ENCODE measurements at places on chromosomes 6 and 20.

GRCh38 chr6:49299279-49299678 is 163.8 kb downstream of the MMUT start:
- DNase-seq, result no peak

DNA sequence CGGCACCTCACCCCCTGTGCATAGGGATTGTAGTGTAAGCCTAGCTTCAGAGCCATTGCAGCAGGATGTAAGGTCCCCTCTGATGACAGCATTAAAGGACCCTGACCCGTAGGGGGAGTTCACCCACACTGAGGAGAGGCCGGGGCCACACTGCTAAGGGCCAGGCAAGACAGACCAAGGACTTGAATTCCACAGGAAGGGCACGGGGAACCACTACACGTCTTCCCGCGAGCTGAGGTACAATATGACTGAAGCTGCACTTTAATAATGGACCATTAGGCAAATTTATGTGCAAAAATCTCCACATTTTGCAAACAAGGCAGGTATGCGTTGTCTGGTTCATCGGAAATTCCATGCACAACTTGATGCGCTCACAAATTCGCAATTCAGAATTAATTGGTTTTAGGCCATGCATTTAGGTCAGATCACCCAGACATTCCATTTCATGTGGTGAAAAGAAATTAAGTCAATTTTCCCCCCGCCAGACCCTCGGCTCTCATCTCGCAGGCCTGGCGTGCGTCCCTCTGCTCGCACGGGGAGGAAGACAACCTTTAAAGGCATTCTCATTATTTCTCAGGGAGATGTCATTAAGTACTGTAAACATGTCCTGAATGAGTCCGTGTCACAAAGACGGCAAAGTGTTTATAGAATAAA is 111.8 kb downstream of the FOXA2 start:
- DNase-seq, result no peak

DNA sequence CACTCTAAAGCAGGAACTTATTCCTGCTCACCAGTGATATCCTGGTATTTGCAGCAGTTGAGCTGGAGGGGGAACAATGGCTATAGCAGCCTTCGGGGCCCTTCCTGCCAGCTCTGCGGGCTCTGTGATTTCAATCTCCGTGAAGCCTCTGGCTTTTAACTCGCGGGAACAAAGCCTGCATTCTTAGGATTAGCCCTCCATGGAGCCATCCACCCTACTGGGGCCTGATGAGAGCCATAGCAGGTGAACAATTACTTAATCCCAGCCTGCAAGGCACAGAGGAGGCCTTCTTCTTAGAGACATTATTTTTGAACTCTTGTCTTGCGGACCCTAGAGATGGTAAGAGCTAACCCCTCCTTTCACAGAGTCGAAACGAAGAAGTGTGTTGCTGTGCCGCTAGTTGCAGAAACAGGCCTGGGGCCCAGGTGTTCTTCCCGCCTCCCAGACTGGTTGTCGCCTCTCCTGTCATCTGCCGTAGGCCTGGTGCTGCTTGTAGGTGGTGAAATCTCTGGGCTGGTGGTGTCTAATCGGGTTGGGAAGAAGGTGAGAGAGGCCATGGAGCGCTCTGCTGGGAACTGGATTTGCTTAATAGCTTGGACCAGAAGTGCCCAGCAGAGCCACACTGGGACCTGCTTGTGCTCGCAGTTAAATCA is 9.7 kb downstream of the GHRH start:
- no peak for DNase-seq

DNA sequence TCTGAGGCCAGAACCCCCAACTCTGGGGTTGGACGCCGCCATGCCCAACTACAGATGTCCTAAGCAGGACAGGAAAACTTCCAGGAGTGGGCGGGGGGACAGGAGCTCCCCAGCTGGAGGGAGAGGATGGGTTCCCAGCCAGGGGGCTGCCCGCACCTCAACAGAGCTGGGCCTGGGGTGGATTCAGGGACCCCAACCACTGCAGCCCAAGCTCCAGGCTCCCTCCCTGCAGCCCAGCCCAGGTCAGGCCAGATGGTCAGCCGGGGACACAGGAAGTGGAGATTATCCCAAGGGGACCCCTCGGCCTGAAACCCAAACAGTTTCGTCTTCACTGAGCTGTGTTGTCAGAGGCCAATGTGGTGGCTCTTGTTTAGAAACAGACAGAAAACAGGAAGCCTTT is 9.4 kb downstream of the LAMA5 start:
- no peak for DNase-seq

DNA sequence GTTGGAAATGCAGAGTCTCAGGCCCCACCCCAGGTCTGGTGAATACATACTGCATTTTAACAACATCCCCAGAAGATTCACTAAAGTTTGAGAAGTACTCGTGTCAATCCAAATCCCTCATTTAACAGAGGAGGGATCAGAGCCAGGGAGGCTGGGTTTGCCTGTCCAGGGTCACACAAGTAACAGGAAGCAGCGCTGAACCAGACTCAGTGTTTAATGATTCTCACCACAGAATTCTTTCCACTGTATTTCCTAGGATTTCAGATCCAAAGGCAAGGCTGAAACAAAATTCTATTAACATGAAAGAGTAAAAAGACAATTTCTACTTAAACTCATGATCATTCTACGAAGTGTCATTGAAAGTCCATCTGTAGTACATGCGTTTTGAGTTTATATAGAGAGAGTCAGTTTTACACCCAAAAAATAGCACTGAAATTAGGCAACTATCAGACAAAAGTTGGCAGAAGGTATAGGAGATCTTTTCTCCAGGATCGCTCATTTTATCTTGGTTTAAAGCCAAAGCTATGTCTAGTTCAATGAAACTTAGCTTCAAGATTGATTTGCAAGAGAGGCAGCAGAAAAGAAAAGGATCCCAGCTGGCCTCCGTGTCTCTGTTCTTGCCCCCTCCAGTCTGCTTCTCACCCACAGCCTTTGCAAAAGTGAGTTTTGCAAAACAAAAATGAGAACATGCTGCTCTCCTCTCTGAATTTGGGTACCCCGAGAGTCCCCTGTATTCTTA is 6.0 kb upstream of the AGPAT4 start:
- no peak for DNase-seq

DNA sequence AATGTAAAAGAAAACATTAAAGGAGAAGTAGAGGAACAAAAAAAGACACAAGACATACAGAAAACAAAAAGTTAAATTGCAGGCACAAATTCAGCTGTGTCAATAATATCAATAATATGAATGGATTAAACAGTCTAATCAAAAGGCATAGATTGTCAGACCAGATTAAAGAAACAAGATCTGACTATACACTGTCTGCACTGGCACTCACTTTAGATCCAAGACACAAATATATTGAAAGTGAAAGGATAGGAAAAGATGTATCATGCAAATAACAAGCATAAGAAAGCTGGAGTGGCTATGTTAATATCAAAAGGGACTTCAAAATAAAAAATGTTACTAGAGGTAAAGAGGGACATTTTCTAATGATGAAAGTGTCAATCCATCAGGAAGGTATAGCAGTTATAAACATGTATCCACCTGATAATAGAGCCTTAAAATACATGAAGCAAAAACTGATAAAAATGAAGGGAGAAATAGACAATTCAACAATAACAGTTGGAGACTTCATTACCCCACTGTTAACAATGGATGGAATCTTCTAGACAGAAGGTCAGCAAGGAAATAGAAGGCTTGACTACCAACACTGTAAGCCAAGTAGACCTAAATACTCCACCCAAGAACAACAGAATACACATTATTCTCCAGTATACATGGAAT is 89.7 kb downstream of the HIVEP1 start:
- no peak for DNase-seq
